ENCODE measurements at places on chromosomes 3 and 15.
A peak's percentile ranks its signal among the peaks of the same experiment; 100 is the strongest.

GRCh38 chr3:56042326-56042951 is 425.8 kb downstream of the ERC2 start:
- no peak for DNase-seq

DNA sequence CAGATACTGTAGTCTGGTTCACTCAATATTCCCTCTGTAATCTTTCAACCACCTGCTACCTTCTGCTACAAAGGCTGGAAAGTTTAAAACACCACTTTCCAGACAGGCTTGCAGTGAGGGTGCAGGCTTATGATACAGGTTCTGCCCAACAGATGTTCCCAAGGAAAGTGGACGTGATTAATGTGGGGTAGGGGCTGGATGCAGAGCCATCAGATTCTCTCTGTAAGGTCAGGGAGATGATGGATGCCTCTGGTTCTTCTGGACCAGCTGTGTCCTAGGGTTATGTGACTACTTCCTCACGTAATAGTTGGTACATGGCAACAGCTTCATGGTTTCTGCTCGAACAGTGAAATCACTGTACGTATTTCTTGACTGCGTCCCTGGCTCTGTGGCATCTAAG is 11.1 kb downstream of the GPR176 start:
- DNase-seq, result no peak

GRCh38 chr3:32757618-32758374 is 60.0 kb upstream of the TRIM71 start:
- DNase-seq, result no peak

DNA sequence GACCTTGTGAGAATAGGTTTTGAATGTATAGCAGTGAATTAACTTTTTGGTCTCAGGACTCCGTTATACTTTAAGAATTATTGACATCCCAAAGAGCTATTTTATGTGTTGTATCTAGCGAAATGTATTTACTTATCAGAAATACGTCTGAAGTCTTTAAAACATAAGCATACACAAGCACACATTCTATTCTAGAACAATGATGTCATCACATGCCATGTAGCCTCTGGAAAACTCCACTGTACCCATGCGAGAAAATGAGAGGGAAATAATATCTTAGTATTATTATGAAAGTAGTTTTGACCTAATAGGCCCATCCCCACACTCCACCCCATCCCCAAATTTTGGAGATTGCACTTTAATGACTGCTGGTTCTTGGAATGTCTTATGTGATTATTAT is 1.5 kb downstream of the POLR2M start:
- no peak for DNase-seq

DNA sequence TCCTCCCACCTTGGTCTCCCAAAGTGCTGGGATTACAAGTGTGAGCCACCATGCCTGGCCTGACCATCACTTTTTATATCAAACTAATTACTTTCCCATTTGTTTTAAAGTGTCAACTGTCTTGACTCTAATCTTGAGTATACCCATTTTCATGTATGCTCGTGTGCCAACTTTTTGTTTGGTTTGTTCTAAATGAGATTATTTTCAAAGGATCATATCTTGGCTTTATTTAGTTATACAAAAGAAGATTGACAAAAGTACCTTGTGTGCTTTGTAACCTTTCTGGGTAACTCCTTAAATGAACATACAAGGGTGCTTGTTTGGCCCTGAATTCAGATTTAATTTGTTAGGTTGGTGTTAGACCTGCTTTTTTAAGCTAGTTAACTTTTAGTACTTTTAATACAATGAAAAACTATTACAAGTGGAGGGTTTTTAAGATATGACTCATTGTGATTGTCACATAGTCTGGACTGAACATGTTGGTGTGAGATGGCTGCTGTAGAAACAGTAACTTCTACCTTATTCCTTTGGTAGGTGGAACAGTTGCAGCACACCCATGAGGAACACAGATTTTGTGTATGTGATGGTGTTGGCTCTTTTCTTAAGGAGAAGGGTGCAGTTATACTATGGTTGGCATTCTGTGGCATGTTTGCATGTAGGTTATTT is 10.7 kb downstream of the KIF23 start:
- no peak for DNase-seq

DNA sequence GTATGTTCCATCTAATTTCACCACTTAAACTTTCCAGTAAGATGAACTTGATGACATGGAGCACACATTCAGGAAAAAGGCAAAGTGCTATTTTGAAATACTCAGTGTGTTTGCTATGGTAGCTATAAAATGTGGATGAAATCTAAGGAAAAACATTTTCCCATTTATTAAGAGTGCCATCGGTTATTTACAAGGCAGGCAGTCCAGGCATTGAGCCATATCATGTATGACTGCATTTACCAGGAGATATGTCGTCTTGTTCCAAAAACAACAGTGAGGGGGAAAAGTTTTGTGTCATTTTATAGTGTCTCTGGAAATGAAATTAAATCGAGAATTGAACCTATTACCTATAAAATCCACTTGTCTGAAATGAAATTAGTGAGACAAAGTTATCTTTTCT is 13.7 kb downstream of the ANXA2 start:
- no peak for DNase-seq

- no peak for DNase-seq
These were observed 1.4 kb upstream of the TMEM87A start for GRCh38 chr15:42274702-42274989.

- DNase-seq, result peak; percentile 30
These were observed 19.8 kb downstream of the LARP6 start for GRCh38 chr15:70833861-70834765.
